Upper lobe of left lung (tissue), 6 donors: ENCODE measurements at places on chromosomes 11 and 22. TPM values are rescaled to one million over a fixed set of nuclear protein-coding genes. Genes with fewer than 3 reads are reported as not detected.

Gene OR51E1
- total RNA-seq, result not detected

Gene ELMOD1
- not detected for total RNA-seq

Gene JHY
- 11.5 TPM for total RNA-seq

Gene SAA2
- 2.0 TPM for total RNA-seq

Gene CASP4
- total RNA-seq, result 103 TPM
